ENCODE measurements at places on chromosomes 6 and 20. TPM values are rescaled to one million over a fixed set of nuclear protein-coding genes. Genes with fewer than 3 reads are reported as not detected.

GRCh38 chr20:64216036-64216435 is 39.5 kb upstream of the PCMTD2 start:
- H3K36me3 ChIP-seq = no peaks in the 10 kb centered on the region
- H3K4me1 ChIP-seq = peaks cover 33% of the 10 kb centered on the region
- H3K27me3 ChIP-seq = no peaks in the 10 kb centered on the region
- peak; percentile 90 for DNase-seq
- no peak overlapping the region for H3K4me3 ChIP-seq

DNA sequence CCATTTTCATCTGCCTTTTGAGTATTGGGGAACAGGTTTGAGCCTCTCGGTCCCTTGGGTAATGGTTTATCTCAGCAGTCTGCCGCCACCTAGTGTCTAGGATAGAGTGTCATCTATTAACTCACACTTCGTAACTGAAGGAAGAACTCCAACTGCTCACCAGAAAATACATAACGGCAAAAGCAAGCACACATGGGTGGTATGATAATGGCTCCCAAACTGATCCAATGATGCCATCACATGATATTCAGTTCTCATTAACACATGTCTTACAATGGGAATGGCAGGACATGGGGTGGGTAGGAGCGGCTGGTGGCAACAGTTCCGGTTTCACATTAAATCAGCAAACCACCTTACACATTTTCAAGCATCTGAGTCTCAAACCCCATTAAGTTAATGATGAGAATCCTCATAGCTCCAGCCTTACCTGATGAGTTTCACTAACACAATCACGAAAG is 110.7 kb upstream of the PHACTR1 start:
- H3K4me3 ChIP-seq = no peak overlapping the region
- H3K27me3 ChIP-seq = no peaks in the 10 kb centered on the region
- H3K4me1 ChIP-seq = no peaks in the 10 kb centered on the region
- no peak overlapping the region for H3K27ac ChIP-seq

APOM gene
- total RNA-seq = 4.4 TPM

- no peak overlapping the region for H3K27ac ChIP-seq
- H3K36me3 ChIP-seq = no peaks in the 10 kb centered on the region
- H3K4me1 ChIP-seq = peaks cover 22% of the 10 kb centered on the region
- no peaks in the 10 kb centered on the region for H3K27me3 ChIP-seq
These were observed 263.5 kb downstream of the TMEM242 start for GRCh38 chr6:157059781-157060180.

RBBP8NL gene
- 1.1 TPM for total RNA-seq

NKX2-2 gene
- total RNA-seq = not detected

EMILIN3 gene
- 0.45 TPM for total RNA-seq

CD40 gene
- total RNA-seq = 15.6 TPM

DNA sequence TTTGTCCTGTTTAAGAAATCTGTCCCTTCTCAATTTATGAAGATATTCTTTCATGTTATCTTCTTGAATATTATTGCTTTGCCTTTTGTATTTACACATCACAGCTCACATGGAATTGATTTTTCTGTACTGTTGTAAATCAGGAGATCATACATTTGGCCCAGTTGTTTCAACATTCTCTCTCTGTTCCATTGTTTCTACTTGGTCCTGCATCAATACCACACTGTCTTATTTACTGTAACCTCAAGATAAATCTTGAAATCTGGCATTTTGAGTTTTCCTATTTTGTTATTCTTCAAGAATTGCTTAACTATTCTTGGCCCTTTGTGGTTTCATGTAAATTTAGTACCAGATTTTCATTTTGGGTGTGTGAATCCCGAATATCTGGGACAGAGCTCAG is 121.7 kb upstream of the CCN2 start:
- DNase-seq = no peak
- no peaks in the 10 kb centered on the region for H3K36me3 ChIP-seq
- H3K27ac ChIP-seq = no peak overlapping the region
- no peaks in the 10 kb centered on the region for H3K27me3 ChIP-seq
- no peak overlapping the region for H3K4me3 ChIP-seq

PREX1 gene
- 16.8 TPM for total RNA-seq

Measured in thyroid gland (tissue), 4 donors.